ENCODE measurements at places on chromosomes 5 and 9. TPM values are rescaled to one million over a fixed set of nuclear protein-coding genes. Genes with fewer than 3 reads are reported as not detected.

C7 gene
- total RNA-seq = 1.4 TPM

- no peak overlapping the region for H3K4me3 ChIP-seq
- no peak for DNase-seq
- no peaks in the 10 kb centered on the region for H3K4me1 ChIP-seq
- no peaks in the 10 kb centered on the region for H3K36me3 ChIP-seq
- H3K27ac ChIP-seq = no peak overlapping the region
- H3K27me3 ChIP-seq = peaks cover 2% of the 10 kb centered on the region
These were observed 45.2 kb upstream of the APC start for GRCh38 chr5:112692472-112692871.

DNA sequence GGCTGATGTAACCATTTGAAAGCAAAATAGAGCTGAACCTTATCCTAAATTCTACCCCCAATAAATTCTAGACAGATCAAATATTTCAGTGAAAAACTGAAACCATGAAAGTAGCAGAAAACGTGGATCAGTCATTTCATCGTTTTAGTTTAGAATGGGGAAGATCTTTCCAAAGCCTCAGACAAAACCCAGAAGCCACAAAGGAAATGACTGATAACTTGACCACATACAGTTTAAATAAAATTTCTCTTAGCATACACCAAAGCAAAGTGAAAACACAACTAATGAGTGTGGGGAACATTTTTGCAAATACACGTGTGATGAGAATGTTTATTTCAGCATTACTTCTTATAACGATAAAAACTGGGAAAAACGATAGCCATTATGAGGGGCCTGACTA, 284.8 kb downstream of the ADGRV1 start:
- H3K36me3 ChIP-seq = no peaks in the 10 kb centered on the region
- no peak overlapping the region for H3K27ac ChIP-seq
- DNase-seq = no peak
- H3K27me3 ChIP-seq = no peaks in the 10 kb centered on the region

GRCh38 chr9:96320749-96321280, 18.8 kb upstream of the HSD17B3 start:
- no peaks in the 10 kb centered on the region for H3K4me1 ChIP-seq
- no peak for DNase-seq
- H3K4me3 ChIP-seq = no peak overlapping the region
- H3K27ac ChIP-seq = no peak overlapping the region

- H3K36me3 ChIP-seq = no peaks in the 10 kb centered on the region
- H3K4me3 ChIP-seq = no peak overlapping the region
- no peak for DNase-seq
- peaks cover 86% of the 10 kb centered on the region for H3K4me1 ChIP-seq
These were observed 20.6 kb downstream of the PSMB7 start for GRCh38 chr9:124394596-124394995.

GRCh38 chr9:125996791-125997190, 249.6 kb downstream of the PBX3 start:
- no peak overlapping the region for H3K27ac ChIP-seq
- no peak for DNase-seq

All from Panc1 (cell line).